Fibroblast of the aortic adventitia (primary cell): ENCODE measurements at places on chromosomes 5 and 9.

DNA sequence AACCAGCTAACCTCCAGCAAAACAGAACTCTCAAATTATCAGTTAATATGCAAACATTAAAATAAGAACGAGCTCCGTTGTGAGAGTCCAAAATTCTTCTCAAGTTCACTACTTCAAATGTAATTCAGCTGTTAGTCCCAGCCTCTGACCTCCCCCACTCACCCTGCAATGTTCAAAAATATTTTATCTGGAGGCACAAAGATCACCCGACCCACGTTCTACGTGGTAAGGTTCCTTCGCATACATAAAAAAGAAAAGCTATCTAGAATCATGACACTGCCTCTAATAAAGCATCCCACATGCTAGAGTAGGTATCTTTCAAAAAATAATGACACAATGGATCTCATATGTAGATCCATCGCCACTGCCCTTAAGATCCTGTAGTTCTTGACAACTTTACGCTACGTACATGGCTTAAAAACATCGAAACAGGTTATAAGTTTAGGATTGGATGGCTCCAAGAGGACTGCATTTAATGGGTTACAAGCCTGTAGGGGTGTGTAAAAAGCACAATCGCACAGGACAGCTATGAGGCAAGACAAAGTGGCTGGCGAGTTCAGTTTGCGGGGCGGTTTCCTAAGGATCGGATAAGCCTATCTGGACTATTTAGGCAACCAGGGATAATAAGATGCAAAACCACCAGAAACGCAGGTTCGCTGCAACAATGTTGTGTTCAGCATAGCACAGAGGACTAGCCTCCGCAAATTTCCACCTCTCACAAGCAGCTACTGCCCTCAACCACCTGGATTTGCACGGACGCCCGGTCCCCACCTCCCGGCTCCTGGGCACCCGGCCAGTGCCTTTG is 969 bp downstream of the CLK4 start:
- DNase-seq, result peak; percentile 57

DNA sequence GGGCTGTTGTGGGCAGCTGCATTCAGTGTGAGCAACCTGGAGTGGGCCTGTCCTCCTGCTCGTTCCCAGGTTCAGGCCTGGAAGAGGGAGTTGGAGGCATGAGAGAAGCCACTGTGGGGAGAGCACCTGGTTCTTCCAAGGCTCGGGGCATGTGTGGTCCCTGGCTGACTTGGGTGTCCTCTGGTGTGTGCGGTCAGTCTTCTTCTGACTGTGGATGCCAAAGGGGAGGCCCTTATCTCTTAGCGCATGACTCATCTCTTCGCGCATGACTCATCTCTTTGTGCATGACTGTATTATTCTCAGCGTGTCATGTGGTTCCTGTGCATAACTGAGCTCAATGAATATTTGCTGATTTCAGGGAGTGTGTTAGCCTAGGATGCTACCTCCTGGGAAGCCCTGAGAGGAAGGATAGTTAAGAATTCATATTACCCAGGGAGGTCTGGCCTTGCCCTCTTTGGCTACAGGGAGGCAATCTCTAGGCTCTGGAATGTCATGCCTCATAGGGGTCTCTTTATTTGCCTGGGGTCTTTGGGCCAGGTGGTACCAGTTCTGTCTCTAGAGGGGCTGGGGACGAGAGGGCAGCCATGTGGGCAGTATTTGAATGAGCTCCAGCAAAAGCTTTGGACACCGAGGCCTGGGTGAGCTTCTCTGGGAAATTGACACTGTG is 188.7 kb downstream of the HSPA4 start:
- peak; percentile 97 for DNase-seq

DNA sequence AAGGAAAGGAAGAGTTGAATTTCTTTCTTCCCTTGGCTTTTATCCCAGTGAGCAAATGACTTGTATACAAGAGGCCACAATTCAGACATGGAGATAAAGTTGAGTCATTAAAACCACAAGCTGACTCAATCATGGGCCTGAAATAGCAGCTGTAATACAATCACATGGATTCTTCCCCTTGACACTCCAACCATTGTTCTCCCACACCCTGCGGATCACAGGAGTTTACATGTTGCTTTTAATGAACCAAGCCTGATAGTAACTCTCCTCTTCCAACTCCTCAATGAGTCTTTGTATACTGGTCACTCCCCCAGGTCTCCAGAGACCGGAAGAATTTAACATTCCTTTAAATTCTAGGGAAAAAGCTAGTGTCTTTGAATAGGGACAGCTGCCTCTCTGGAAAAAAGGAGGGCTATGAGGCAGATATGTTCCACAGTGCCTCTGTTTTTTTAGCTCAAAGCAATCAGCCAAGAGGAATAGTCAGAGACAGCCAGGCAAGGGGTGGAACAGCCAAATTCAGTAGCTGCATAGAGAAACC is 32.4 kb downstream of the PCDHGC5 start:
- peak; percentile 100 for DNase-seq

DNA sequence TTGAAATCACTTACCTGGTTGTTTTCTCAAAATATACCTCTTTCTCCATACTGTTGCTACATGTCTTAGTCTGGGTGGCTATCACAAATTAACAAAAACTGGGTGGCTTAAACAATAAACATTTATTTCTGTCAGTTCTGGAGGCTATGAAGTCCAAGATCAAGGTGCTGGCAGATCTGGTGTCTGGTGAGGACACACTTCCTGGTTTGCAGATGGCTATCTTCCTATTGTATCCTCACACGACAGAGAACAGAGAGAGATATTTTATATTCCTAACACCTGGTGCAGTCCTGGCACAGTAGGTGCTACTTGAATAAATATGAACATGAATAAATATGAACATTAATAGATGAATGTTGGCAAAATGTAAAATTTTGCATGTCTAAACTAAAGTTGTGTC is 164.3 kb upstream of the ACOT12 start:
- DNase-seq, result no peak

GRCh38 chr5:116308391-116308790 is 223.6 kb downstream of the COMMD10 start:
- no peak for DNase-seq

GRCh38 chr5:16326137-16326536 is 139.5 kb downstream of the ZNF622 start:
- no peak for DNase-seq

DNA sequence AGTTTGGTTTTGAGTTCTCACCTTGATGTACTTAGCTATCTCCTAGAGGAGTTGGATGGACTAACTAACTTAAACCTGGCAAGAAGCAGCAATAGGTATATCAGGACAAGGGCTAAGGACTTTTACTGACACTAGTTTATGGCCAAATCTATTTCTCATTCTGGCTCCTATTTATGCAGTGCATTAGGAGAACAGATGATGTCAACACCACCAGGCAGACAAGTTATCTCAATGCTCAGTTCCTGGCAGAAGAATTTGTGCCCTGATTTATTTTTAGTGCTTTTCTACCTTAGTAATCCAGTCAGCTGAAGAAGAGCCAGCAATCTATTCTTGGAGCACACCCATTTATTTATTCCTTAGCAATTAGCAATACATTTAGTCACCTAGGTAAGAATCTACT is 30.7 kb upstream of the MYOT start:
- peak; percentile 54 for DNase-seq

DNA sequence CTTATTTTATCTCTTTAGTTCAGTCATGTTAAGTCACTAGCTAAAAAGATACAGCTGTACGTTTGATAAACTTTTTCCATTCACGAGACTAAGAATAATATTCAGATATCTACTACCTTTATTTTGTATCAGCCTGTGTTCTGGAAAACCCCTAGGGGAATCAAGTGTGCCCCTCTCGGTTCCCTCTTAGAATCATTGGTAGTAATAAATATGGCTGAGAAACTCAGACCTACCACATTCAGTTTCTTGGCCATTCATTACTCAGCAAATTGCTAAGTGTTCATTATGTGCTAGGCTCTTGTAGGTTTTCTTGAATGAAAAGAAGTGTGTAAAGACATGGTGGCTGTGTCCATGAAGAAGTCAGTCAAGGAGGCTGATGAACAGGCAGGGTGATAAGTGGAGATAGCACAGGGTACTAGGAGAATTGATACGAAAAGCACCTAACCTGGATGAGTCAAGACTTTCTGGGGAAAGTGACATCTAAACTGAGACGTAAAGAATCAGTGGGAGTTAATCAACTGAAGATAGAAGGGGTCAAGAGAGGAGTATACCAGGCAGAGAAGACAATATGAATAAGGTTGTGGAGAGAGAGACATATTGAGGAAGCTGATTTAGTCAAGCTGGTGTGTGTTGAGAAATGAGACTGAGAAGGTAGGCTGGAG is 86.2 kb downstream of the CSNK1G3 start:
- DNase-seq, result no peak

- DNase-seq, result peak; percentile 1
These were observed 55.2 kb downstream of the NMUR2 start for GRCh38 chr5:152349683-152350526.

GRCh38 chr5:177040814-177041420 is 18.4 kb downstream of the ZNF346 start:
- peak; percentile 73 for DNase-seq

DNA sequence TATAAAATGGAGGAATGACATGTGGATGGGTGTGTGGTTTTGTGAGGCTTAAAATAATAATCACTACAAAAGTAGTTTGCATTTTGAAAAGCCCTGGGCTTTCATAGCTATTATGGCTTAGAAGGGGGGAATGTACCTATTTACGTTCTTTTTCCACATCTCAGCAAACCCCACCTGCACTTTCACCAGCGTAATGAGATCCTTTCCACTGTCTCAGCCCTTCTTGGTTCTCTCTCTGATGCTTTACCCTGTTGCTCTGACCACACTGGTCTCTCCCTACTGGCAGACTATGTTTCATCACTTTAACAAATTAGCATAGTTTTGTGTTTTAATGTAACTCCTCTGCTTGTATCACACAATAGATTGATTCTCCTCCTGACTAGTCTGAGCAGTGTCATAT is 234.6 kb downstream of the DMRT2 start:
- DNase-seq, result no peak

- no peak for DNase-seq
These were observed 93.3 kb downstream of the AMBP start for GRCh38 chr9:113984639-113985380.

DNA sequence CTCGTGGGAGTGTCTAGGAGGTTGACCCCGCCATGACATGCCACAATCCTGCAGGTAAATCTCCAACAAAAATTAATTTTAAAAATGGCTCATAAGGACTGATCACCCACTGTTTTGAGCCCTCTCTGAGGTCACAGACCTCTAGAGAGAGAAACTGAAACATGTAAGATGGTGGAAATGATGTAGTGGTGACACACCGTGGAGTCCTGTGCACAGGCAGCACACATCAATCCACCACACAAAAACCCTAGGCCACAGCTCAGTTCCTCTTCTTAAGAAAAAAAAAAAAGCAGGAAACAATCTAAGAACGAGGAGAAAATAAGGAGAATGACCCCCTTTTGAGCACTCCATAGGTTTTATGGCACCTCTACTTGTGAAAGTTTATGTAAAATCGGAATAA is 93.8 kb upstream of the FAM120A start:
- no peak for DNase-seq

GRCh38 chr5:159409801-159410200 is 79.5 kb upstream of the IL12B start:
- DNase-seq, result no peak

DNA sequence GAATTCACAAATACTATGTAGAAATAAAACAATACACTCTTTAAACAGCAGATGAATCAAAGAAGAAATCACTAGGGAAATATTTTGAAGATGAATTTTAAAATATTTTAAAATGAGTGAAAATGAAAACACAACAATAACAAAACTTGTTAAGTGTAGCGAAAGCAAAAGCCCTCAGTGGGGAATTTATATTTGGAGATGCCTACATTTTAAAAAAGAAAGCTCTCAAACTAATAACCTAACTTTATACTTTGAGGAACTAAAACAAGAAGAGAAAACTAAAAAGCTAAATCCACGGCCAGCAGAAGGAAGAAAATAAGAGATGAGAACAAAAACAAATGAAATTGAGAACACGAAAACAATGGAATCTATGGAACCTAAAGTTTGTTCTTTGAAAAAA is 22.7 kb downstream of the SPDL1 start:
- DNase-seq, result no peak

- no peak for DNase-seq
These were observed 14.4 kb upstream of the PHF19 start for GRCh38 chr9:120891245-120891883.

GRCh38 chr9:75531588-75531987 is 358.9 kb upstream of the PCSK5 start:
- DNase-seq, result no peak

DNA sequence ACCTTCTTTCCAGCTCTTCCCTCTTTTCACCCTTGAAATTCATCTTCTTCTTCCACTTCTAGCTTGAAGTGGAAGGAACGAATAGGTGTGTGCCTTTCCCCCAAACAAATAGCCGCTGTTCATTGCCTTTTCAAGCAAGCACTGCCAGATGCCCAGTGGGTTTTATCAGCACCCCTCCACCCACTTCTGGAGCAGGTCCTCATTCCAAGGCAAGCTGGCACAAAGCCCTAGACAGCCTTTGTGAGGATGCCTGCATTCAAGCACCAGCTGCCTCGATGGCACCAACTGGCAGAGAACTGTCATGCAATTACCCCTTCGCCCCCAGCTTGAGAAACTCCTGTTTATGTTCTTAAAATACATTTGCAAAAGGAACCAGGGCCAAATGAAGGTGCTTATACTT is 36.5 kb downstream of the SERINC5 start:
- DNase-seq, result no peak

GRCh38 chr9:18985464-18985951 is 47.5 kb downstream of the SAXO1 start:
- peak; percentile 42 for DNase-seq

GRCh38 chr9:126838055-126838811 is 22.2 kb upstream of the ZBTB34 start:
- DNase-seq, result no peak

DNA sequence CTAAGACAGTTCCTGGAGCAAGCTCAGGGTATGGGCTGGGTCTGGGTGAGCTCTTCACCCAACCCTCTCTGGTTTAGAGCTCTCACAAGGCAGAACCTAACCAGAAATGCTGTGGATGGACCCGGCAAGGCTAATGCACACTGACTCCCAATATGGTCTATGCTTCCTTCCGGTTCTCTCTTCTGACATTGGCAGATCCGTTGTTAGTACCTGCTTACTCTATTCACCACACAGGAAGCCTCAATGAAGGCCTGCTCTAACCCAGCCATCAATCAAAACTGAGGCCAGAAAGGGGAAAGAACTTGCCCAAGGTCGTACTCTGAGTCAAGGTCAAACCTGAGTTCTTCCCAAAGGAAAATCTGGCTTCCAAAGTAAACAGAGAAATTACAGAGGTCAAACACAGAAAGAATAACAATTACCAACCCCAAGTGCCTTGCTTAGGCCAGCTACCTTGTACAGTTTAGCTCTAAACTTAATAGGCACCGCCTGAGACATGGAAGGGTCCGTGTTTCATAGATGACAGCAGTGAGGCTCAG is 46.0 kb upstream of the AKNA start:
- no peak for DNase-seq
